Right ventricle myocardium inferior (tissue), 1 donor: ENCODE measurements at places on chromosomes 16 and 17.

DNA sequence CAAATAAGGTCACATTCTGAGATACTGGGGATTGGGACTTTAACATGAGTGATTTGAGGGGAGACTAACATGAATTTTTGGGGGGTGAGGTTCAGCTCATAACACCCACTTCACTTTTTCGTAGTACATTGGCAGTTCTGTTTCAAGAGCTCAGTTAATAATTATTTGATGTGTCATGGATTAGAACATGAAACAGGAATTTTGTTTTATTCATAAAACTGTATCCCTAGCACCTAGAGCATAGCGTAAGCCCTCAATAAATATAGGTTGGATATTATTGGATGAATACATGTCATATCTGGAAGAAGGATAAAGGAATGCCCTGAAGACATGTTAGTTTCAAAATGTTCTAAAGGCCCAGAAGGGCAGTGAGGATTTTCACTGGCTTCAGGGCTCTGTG is 119.8 kb downstream of the PRKCA start:
- no peak for DNase-seq

DNA sequence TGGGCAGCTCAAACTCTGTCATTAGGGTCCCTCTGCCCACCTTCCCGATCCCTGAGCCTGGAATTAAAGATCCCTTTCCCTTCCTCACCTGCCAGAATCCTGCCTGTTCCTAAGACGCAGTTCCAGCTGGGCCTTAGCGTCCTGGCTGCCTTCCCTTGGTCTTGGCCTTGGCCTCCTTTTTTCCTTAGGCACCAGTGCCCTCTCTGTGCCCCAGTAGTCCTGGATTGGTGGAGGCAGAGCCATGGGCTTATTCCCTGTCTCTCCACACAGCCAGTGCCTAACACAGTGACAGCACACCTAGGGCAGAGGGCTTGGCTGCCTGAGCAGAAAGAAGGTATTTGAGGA is 3.5 kb downstream of the TMEM132E start:
- DNase-seq = no peak

- DNase-seq = peak; percentile 62
Measured at GRCh38 chr16:88536971-88537751, 33.0 kb upstream of the ZC3H18 start.

DNA sequence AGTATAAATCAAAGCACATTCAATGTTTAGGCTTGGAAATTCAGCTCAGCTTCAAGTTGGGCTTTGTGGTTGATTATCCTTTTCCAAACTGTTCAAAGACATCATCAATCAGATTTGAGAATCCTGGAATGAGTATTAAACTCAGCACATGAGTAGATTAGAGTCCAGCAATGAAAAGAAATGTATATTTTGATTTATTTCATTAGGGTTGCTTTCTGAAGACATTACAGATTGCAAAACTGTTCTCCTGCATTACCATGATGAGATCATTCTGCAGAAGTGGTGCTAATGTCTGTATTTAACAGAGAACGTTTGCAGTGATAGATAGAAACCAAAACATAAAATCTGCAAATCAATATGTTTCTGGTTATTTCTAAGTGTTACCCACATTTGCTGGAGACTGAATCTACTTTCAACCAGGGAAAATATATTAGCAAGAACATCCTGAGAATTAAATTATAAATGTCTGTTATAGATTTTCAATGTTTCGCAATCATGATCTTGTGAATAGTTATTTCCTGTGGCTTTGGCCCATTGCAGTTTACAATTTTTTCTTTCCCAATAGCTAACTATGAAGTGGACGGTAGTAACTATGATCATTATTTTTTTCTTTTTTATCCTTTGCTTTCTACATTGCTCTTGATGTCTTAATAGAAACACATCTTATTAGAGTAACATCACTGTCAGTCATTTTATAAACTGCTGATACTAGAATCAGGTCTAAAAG is 1125.7 kb upstream of the GOT2 start:
- DNase-seq = no peak

DNA sequence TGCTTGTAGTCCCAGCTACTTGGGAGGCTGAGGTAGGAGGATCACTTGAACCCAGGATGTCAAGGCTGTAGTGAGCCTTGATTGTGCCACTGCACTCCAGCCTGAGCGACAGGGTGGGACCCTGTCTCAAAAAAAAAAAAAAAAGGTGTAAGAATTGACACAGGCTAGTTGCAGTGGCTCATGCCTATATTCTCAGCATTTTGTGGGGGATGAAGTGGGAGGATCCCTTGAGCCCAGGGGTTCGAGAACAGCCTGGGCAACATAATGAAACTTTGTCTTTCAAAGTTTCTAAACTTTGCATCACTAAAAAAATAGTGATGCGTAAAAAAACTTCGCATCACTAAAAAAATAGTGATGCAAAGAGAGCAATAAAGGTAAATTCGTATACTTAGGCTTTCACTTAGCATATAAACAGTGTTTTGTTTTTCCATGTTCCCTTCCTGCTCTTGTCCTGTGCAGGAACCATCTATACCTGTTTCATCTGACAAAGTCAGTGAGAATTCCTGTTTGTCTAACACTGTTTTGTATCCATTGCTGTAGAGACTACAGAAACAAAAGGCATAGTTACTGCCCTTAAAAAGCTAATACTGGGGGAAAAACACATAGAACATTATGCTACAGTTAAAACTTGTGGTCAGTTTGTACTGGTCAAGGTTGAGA is 32.1 kb downstream of the CTCF start:
- no peak for DNase-seq

DNA sequence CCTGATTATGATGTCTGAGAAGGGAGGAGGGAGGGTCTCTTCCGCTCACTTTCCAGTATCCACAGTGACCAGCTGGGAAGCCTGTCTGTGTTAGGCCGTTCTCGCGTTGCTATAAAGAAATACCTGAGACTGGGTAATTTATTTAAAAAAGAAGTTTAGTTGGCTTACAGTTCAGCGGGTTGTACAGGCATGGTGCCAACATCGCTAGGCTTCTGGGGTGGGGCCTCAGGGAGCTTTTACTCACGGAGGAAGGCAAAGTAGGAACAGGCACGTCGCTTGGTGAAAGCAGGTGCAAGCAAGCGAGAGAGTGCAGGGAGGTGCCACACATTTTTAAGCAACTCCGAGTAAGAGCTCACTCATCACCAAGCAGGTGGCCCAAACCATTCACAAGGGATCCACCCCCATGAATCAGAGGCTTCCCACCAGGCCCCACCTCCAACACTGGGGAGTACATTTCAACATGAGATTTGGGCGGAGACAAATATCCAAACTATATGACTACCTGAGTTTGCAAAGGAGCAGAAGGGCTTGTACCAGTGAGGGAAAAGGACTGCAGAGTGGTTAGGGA is 137.5 kb downstream of the CCDC182 start:
- DNase-seq = no peak

GRCh38 chr17:33225509-33225908 is 67.6 kb downstream of the ASIC2 start:
- DNase-seq = no peak
